ENCODE measurements at places on chromosomes 3 and 15. TPM values are rescaled to one million over a fixed set of nuclear protein-coding genes. Genes with fewer than 3 reads are reported as not detected.
A peak's percentile ranks its signal among the peaks of the same experiment; 100 is the strongest.

DNA sequence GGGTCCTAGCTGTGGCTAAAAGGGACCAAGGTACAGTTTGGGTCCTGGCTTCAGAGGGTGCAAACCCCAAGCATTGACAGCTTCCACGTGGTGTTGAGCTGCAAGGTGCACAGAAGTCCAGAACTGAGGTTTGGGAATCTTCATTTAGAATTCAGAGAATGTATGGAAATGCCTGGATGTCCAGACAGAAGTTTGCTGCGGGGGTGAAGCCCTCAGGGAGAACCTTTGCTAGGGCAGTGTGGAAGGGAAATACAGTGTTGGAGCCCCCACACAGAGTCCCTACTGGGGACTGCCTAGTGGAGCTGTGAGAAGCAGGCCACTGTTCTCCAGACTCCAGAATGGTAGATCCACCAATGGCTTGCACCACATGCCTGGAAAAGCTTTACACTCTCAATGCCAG is 17.9 kb downstream of the RNF13 start:
- DNase-seq, result no peak

The NOX5 gene
- total RNA-seq, result not detected

- no peak for DNase-seq
Measured at GRCh38 chr3:13201851-13202250, 128.6 kb upstream of the IQSEC1 start.

DNA sequence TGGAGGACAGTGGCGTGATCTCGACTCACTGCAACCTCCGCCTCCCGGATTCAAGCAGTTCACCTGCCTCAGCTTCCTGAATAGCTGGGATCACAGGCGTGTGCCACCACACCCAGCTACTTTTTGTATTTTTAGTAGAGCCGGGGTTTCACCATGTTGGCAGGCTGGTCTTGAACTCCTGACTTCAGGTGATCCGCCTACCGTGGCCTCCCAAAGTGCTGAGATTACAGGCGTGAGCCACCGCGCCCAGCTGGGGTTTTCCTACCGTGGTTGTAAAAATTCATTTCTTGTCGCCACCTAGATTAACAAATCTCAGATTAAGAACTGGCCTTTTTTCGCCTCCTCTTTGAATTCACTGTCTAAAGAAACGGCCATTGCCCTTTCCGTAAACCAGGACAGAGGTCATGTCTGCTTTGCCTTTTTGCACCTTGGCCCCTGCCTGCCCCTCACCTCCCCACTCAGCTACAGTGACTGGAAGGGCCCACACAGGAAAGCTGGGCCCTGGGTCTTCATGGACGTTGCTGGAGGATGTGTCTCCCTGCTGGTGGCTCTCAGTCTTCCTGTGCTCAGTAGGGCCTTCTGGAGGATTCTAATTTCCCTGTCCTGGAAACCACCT is 17.2 kb downstream of the ZNF710 start:
- DNase-seq, result no peak

The P3H2 gene
- total RNA-seq, result 49.8 TPM

- peak; percentile 89 for DNase-seq
Measured at GRCh38 chr3:64224826-64225610, at the start of gene PRICKLE2. TSS of gene PRICKLE2 (minus strand) at chr3:64225466. CDS start at chr3:64198927, 26,539 bp downstream.

GRCh38 chr3:159859424-159859823 is 129.2 kb upstream of the IL12A start:
- DNase-seq, result no peak

DNA sequence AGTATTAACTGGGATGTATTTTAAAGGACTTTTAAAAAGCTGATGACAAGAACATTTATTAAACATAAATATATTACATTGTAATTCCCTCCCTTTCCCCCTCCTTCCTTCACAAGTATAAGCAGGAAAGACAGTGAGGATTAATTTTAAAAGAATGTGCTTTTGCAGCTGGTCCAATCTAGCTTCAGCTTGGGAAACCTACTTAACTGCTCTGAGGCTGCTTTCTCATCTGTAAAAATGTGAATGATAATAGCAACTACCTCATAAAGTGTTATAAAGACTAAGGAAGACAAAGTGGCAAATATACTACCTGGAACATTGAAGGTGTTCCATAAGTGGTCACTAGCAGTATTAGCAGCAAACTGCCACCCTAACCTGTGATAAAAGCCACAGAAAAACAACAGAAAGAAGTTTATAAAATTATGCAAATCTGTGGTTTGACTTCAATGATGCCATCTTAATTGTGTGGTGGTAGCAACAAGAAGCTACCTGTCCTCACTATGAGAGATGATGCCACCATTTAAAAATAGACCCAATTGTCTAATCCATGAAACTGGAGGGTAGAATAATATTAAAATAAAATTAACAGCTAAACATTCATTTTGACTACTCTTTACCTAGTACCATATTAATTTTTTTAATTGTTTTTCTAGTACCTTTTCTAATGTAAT is 20.0 kb downstream of the DHX36 start:
- DNase-seq, result no peak
